ENCODE measurements at places on chromosomes 16 and 17. TPM values are rescaled to one million over a fixed set of nuclear protein-coding genes. Genes with fewer than 3 reads are reported as not detected.

- H3K27me3 ChIP-seq = no peaks in the 10 kb centered on the region
- no peak overlapping the region for H3K4me3 ChIP-seq
- peaks cover 39% of the 10 kb centered on the region for H3K4me1 ChIP-seq
Measured at GRCh38 chr17:57991537-57991936, 3.5 kb upstream of the VEZF1 start.

DNA sequence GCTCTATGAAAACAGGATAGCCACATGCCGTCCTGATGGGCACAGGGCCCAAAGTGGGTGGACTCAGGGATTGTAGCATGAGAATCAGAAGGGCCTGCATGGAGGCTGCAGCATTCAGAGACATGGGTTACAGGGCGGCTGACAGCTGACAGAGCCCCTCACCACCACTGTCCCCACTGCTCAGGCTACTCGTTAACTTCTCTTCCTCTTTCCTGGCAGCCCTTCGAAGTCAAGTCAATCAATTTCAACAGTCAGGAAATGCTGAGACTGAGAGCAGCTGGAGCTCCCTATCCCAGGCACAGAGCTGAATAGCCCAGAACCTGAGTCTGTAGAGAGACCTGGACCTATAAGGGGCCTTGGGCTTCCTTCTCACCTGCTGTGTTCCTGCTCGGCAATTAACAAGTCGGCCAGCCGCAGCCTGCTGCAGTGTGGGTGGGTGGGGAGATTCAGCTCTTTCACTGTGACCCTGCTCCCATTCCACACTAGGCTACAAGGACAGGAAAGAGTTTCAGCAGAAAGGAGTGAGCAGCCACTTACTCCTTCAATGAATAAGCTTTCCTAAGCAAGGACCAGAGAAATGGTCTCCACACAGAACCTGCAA, 76.9 kb downstream of the TEX14 start:
- H3K27ac ChIP-seq = no peak overlapping the region
- peaks cover 11% of the 10 kb centered on the region for H3K4me1 ChIP-seq
- no peaks in the 10 kb centered on the region for H3K27me3 ChIP-seq
- no peak overlapping the region for H3K4me3 ChIP-seq
- DNase-seq = no peak

DNA sequence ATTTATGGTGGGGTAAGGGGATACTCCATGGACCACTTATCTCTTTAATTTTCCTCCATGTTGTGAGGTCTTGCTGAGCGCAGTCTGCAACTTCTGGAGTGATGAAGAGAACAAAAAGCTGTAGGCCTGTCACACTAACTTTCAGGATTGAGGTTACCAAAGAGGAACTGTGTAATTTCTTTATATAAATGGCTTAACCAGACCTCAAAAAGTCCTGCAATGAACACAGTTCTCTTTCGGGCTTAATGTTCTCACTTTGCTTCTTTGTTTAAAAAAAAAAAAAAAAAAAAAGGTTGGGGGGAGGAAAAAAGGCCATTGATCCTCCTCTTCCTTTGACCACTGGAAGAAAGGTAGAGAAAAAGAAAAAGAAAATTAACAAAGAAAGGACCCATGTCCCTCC, 86.8 kb upstream of the SOX9 start:
- no peak overlapping the region for H3K4me3 ChIP-seq
- DNase-seq = no peak
- H3K4me1 ChIP-seq = peaks cover 2% of the 10 kb centered on the region
- H3K27ac ChIP-seq = no peak overlapping the region
- H3K36me3 ChIP-seq = no peaks in the 10 kb centered on the region

- no peak overlapping the region for H3K27ac ChIP-seq
- peaks cover 10% of the 10 kb centered on the region for H3K4me1 ChIP-seq
- no peak for DNase-seq
Measured at GRCh38 chr17:1758807-1759206, 3.1 kb upstream of the SERPINF1 start.

GRCh38 chr16:76193906-76194615, 83.1 kb upstream of the CNTNAP4 start:
- DNase-seq = no peak
- no peak overlapping the region for H3K27ac ChIP-seq
- no peaks in the 10 kb centered on the region for H3K36me3 ChIP-seq
- H3K27me3 ChIP-seq = no peaks in the 10 kb centered on the region
- H3K4me3 ChIP-seq = no peak overlapping the region

- DNase-seq = no peak
- no peak overlapping the region for H3K4me3 ChIP-seq
- H3K27me3 ChIP-seq = peaks cover 10% of the 10 kb centered on the region
- peaks cover 2% of the 10 kb centered on the region for H3K4me1 ChIP-seq
- no peaks in the 10 kb centered on the region for H3K36me3 ChIP-seq
Measured at GRCh38 chr16:79715061-79715460, 114.5 kb upstream of the MAF start.

GRCh38 chr17:81315129-81315884, 20.2 kb upstream of the SLC38A10 start:
- no peak for DNase-seq
- no peak overlapping the region for H3K27ac ChIP-seq
- H3K27me3 ChIP-seq = peaks cover 3% of the 10 kb centered on the region
- no peaks in the 10 kb centered on the region for H3K4me1 ChIP-seq

- H3K4me1 ChIP-seq = peaks cover 15% of the 10 kb centered on the region
- peaks cover 10% of the 10 kb centered on the region for H3K27me3 ChIP-seq
- no peak overlapping the region for H3K27ac ChIP-seq
- no peak for DNase-seq
- H3K36me3 ChIP-seq = peaks cover 3% of the 10 kb centered on the region
- H3K4me3 ChIP-seq = no peak overlapping the region
Measured at GRCh38 chr16:89034573-89034961, 57.6 kb upstream of the CBFA2T3 start.

- DNase-seq = no peak
- peaks cover 44% of the 10 kb centered on the region for H3K4me1 ChIP-seq
- peak overlapping the region; percentile 7 for H3K27ac ChIP-seq
- no peak overlapping the region for H3K4me3 ChIP-seq
- H3K36me3 ChIP-seq = peaks cover 41% of the 10 kb centered on the region
- no peaks in the 10 kb centered on the region for H3K27me3 ChIP-seq
Measured at GRCh38 chr16:48561960-48562393, 48.0 kb downstream of the N4BP1 start.

GRCh38 chr16:51636920-51637769, 486.1 kb upstream of the SALL1 start:
- no peak for DNase-seq
- no peak overlapping the region for H3K27ac ChIP-seq
- no peaks in the 10 kb centered on the region for H3K36me3 ChIP-seq

GRCh38 chr17:3636908-3637373, 381 bp downstream of the CTNS start:
- no peak for DNase-seq
- H3K27me3 ChIP-seq = no peaks in the 10 kb centered on the region
- peak overlapping the region; percentile 21 for H3K27ac ChIP-seq
- peak overlapping the region; percentile 99 for H3K4me3 ChIP-seq
- peaks cover 35% of the 10 kb centered on the region for H3K4me1 ChIP-seq
- H3K36me3 ChIP-seq = peaks cover 4% of the 10 kb centered on the region

- H3K4me3 ChIP-seq = no peak overlapping the region
- H3K27me3 ChIP-seq = peaks cover 26% of the 10 kb centered on the region
- no peak for DNase-seq
- H3K36me3 ChIP-seq = peaks cover 8% of the 10 kb centered on the region
- no peak overlapping the region for H3K27ac ChIP-seq
Measured at GRCh38 chr17:17719199-17719940, 38.1 kb downstream of the RAI1 start.

DNA sequence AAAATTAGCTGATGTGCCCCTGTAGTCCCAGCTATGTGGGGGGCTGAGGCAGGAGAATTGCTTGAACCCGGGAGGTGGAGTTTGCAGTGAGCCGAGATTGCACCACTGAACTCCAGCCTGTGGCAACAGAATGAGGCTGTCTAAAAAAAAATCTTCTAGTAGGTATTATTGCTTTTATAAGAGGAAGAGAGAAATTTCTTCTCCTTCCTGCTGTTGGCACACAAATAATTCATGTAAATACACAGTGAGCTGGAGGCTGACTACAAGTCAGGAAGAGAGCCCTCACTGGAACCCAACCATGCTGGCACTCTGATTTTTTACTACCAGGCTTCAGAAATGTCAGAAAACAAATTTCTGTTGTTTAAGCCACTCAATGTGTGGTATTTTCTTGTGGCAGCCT, 6.7 kb downstream of the PRDM7 start:
- DNase-seq = no peak
- no peak overlapping the region for H3K27ac ChIP-seq
- H3K27me3 ChIP-seq = peaks cover 19% of the 10 kb centered on the region
- H3K4me3 ChIP-seq = no peak overlapping the region
- no peaks in the 10 kb centered on the region for H3K36me3 ChIP-seq

BEAN1 gene
- total RNA-seq = not detected

HASPIN gene
- 21.4 TPM for total RNA-seq

NPIPA7 gene
- 12.0 TPM for total RNA-seq
